ENCODE measurements at places on chromosomes 7 and 10.

- no peak overlapping the region for H3K4me3 ChIP-seq
- no peaks in the 10 kb centered on the region for H3K4me1 ChIP-seq
- no peak overlapping the region for H3K27ac ChIP-seq
- no peak for DNase-seq
These were observed 121.4 kb downstream of the ZFAND4 start for GRCh38 chr10:45550903-45551786.

DNA sequence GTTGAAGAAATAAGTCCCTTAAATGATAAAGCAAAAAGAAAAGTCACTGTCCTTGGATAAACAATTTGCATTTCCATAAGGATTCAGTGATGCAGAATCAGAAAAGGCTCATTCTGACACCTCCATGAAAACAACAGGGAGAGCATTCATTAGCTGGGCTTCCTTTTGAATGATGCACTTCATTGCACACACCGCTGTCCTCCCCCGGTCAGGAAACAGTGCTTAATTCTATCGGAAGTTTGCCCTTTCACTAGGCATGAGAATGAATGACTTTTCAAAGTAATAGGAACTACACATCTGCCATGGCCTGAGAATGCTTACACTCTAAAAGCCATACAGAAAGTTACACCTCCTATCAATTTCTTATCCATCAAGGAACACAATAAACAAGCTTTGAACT, 4.2 kb downstream of the PCDH15 start:
- no peaks in the 10 kb centered on the region for H3K4me1 ChIP-seq
- H3K27ac ChIP-seq, result no peak overlapping the region
- no peak for DNase-seq
- H3K36me3 ChIP-seq, result no peaks in the 10 kb centered on the region
- H3K4me3 ChIP-seq, result no peak overlapping the region
- no peaks in the 10 kb centered on the region for H3K27me3 ChIP-seq

GRCh38 chr10:92688573-92688926, 1.2 kb upstream of the HHEX start:
- peaks cover 9% of the 10 kb centered on the region for H3K4me1 ChIP-seq
- no peaks in the 10 kb centered on the region for H3K36me3 ChIP-seq
- no peak for DNase-seq
- H3K4me3 ChIP-seq, result peak overlapping the region; percentile 90

- no peaks in the 10 kb centered on the region for H3K27me3 ChIP-seq
- no peaks in the 10 kb centered on the region for H3K4me1 ChIP-seq
- no peaks in the 10 kb centered on the region for H3K36me3 ChIP-seq
- no peak overlapping the region for H3K27ac ChIP-seq
- H3K4me3 ChIP-seq, result no peak overlapping the region
- no peak for DNase-seq
These were observed 363.7 kb downstream of the DPP6 start for GRCh38 chr7:154415709-154416399.

DNA sequence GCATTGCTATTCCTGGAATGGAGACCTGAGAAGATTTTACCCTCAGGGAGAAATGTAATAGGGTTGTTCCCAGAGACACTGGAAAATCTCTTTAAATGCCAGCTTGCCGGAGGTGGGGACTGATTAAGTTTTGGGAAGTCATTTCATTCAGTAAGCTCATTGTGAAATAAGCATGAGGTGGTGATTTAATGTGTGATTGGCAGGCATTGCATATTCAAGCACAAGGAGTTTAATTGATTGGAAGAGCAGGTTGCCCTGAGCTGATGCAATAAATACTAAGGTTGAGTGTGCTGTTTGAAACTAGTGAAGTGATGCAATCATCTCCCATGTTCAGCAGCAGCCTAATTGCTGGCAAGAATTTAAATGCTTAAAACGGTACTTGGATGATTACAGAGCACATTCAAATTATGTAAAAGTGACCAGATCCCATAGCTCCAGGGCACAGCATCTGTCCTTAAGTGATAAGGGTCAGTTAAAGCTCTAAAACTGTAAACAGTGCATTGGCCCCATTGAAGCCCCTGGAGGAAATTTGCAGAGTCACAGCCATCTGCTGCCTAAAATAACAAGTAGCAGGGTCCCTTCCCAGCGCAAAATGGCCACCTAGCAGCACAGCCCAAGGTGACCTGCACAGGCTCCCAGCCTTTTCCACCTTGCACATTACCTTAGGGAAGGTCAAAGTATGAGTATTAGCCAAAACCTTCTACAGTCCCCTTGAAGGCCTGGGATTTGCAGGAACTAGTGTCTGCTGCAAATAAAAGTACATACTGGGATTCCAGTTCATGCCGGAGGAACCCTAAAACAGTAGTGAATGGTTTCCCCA, 92.1 kb downstream of the CCDC71L start:
- no peaks in the 10 kb centered on the region for H3K27me3 ChIP-seq
- H3K36me3 ChIP-seq, result no peaks in the 10 kb centered on the region
- no peak overlapping the region for H3K27ac ChIP-seq
- no peak overlapping the region for H3K4me3 ChIP-seq
- DNase-seq, result no peak

GRCh38 chr10:74227697-74228424, 76.8 kb downstream of the ADK start:
- H3K27me3 ChIP-seq, result no peaks in the 10 kb centered on the region
- no peak overlapping the region for H3K4me3 ChIP-seq
- H3K36me3 ChIP-seq, result no peaks in the 10 kb centered on the region
- peaks cover 3% of the 10 kb centered on the region for H3K4me1 ChIP-seq
- DNase-seq, result no peak
- no peak overlapping the region for H3K27ac ChIP-seq

GRCh38 chr7:101816595-101817470, 593 bp upstream of the CUX1 start:
- no peaks in the 10 kb centered on the region for H3K36me3 ChIP-seq
- H3K4me3 ChIP-seq, result peak overlapping the region; percentile 89
- H3K27me3 ChIP-seq, result no peaks in the 10 kb centered on the region
- peak overlapping the region; percentile 87 for H3K27ac ChIP-seq
- peaks cover 32% of the 10 kb centered on the region for H3K4me1 ChIP-seq
- DNase-seq, result no peak

GRCh38 chr7:75039166-75039565, 34.4 kb downstream of the RCC1L start:
- DNase-seq, result no peak
- H3K4me1 ChIP-seq, result no peaks in the 10 kb centered on the region
- peaks cover 10% of the 10 kb centered on the region for H3K36me3 ChIP-seq
- no peak overlapping the region for H3K27ac ChIP-seq
- no peaks in the 10 kb centered on the region for H3K27me3 ChIP-seq

All from thoracic aorta (tissue), 2 donors.